Spleen (tissue), 13 donors: ENCODE measurements at places on chromosomes 11 and 22.

DNA sequence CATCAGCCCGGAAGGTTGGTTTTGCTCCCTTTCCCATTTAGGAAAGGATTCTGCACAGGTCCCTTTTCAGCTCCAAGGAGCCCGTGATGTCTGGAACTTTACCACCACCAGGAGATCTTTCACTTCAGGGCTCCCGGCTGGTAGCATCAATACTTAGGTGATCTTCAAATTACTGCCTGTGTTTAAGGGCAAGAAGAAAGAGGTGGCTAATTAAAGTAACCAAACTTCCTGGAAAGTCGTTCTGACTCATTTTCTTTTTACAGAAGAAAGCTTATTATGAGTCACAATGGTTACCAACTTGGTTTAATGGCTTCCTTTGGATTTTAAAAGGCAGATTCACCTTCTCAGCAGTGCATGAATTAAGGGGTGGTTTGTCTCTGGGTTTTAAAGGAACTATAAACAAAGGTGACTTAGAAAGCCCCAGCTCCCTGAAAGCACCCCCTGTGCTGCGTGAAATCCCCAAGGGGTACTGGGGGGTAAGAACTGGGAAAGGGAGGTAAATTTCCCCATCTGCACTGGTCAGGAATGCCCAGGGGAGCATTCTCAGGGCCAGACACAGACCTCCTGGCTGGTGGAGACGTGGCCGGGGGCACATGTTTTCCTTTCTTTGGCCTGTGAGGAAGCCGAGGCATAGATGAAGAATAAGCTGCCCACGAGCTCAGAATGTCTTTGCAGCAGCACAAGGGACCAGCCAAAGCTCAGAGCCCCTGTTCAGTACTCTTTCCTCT, 8.8 kb downstream of the POU2F3 start:
- peak; percentile 33 for DNase-seq

- DNase-seq: no peak
These were observed 118.8 kb upstream of the KIRREL3 start for GRCh38 chr11:127119356-127119755.

DNA sequence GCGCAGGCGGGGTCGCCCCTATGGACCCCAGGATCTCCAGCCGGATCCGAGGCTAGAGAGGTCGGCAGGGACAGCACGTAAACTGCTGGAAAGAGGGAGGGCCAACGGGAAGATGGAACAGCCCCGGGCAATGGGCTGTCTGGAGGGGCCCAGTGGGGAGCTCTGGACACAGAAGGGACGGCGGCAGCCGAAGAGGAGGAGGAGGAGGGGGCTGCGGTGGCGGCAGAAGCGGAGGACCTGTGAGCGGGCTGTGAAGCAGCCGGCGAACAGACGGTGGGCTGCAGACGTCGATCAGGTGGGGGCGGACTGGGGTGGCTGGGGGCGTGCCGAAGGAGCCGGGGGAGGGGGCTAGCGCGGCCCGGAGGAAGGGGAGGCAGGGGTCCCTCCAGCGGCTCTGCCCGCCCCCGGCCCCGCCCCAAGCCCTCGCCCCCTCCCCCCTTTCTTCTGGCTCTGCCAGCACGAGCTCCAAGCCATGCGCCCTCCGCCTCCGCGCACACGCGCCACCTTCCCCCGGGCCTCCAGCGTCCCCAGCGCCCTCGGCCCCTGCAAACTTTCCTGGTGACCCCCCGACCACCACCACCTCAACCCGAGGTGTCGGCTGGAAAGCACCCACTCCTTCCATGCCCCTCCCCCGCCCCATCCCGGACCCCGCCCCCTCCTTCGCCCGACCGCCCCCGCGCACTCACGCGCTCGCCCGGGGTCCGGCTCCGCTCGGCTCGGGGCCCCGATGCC, 432 bp downstream of the TNKS1BP1 start:
- peak; percentile 89 for DNase-seq

GRCh38 chr11:60513496-60514460, 1.4 kb upstream of the MS4A13 start:
- DNase-seq: no peak

DNA sequence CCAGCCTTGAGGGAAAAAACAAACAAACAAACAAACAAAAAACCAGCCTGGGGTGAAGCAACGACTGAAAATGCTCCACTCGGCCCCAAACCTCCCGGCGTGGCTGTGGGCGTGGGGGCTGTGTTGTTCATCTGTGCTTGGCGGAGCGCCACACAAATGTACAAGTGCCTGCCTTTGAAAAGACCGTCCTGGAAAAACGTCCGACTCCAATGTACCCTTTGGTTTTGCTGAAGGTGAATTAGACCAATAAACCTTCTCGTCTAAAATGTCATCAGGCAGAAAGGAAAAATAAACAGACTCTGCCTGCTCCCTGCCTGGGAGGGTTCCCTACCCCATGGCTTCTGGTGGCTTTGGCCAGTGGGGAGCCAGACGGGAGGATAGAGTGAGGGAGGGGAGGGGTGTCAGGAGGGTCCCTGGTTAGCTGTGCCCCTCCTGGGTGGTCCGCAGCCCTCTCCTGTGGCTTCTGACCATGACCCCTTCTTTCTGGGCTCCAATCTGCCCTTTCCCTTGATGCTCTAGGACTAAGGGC, 93.9 kb downstream of the TRMU start:
- no peak for DNase-seq

GRCh38 chr11:48041877-48042695, 61.7 kb downstream of the PTPRJ start:
- no peak for DNase-seq

DNA sequence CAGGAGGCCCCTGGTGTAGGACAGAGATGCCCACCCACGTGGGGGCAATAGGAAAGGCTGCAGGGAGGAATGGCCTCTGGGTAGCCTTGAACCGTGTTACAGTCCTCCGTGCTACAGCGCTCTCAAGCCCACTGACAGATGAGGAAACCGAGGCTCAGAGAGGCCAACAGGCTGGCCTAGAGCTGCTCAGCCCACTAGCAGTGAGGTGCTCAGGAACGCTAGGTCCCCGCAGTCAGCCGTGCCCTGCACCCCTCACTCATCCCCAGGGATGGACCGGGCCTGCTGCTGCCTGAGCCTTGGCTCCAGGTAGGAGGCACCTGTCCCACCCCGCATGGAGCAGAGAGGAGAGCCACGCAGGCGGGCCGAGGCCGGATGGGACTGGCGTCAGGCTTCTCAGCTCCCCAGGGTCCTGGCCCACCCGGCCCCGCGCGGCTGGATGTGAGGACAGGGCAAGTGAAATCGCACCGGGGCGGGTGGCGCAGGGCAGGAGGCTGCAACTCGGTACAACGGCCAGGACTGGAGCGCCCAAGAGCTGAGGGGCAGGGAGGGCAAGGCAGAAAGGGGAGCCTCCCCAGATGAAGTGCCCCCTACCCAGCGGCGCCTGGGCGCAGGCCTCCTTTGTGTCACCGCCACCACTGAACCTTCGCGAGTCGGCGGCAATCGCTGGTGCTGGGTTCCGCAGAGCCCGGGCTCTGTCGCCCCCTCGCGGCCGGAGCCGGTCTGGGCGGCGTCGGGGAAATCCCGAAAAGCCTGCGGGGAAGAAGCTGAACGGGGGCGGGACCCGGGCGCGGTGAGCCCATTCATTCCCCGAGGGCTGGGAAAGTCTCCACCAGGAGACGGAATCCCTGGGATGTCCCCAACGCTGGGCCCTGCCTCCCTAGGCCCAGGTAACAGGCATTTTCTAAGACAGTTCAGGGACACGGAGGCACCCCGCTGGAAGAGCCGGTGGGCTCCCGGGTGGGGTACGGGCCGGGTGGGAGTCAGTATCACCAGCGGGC, 8.4 kb upstream of the SLC2A11 start:
- peak; percentile 97 for DNase-seq

DNA sequence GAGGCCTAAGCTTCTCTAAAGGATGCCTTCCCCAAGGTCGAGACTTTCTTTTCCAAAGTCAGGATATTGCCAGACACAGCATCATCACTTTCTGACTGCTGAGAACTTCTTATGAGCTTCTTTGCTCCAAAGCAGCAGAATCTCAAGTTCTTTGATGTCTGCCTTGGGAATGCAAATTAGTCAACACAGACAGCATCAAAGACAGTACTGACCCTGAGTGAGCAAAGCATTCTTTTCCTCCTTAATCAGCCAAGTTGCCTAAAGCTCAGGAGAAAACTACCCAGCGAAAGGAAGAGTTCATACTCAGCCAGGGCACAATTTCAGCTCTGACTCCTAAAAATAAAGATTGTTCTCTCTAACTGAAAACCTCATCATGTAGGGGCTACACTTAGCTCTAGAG, 98.0 kb downstream of the SLC36A4 start:
- no peak for DNase-seq

GRCh38 chr11:26780376-26781085, 58.7 kb upstream of the SLC5A12 start:
- DNase-seq: no peak

- DNase-seq: peak; percentile 83
These were observed 460.0 kb downstream of the BUD13 start for GRCh38 chr11:116312570-116313391.

GRCh38 chr11:70297341-70297740, 26.9 kb downstream of the PPFIA1 start:
- no peak for DNase-seq

DNA sequence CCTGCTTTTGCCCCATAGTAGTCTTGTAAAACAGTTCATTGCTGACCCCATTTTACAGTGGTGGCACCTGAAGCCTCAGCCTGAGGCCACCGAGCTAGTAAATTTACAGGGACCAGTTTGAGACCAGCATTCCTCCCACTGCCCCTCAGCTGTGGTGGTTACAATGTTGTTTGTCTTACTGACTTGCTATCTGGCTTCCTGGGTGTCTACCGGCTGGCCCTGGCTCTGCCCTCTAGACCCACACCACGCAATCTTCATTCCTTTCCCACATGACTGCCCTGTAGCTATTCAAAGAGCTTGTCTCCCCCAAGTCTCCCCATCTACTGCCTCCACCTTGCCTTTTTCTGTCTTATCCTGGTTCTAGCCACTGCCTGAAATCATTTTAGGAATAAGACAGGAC, 20.8 kb downstream of the PIK3IP1 start:
- DNase-seq: no peak

GRCh38 chr22:37381489-37381888, 45.8 kb downstream of the ELFN2 start:
- no peak for DNase-seq

DNA sequence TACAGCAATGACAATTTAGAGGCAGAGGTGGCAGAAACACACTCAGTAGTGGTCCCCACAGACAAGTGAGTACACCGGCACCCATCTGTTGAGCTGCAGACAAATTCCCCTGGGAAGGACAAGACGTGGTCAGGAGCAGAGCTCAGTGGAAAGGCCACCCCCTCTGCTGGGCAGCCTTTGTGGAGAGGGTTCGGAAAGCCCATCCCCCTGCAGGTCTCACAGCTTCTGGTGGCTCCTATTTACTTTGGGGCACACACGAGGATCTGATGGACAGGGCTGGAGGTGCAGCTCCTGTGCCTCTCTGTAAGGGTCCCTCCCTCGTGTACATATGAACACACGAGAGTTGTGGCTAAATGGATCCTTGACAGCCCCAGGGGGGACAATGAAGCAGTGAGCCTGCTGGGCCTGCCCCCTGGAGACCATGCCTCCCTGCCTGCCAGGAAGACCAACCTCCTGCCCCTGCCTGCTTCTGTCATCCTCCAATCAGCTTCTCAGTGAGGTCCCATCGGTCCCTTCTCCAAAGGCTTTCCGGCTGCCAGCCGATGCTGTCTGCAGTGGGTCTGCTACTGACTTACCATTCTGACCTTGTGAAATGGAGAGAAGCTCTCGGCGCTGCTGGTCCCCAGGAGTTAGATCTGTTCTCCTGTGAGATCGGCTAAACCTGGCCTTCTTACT, 161.5 kb downstream of the CACNA1I start:
- DNase-seq: peak; percentile 68

DNA sequence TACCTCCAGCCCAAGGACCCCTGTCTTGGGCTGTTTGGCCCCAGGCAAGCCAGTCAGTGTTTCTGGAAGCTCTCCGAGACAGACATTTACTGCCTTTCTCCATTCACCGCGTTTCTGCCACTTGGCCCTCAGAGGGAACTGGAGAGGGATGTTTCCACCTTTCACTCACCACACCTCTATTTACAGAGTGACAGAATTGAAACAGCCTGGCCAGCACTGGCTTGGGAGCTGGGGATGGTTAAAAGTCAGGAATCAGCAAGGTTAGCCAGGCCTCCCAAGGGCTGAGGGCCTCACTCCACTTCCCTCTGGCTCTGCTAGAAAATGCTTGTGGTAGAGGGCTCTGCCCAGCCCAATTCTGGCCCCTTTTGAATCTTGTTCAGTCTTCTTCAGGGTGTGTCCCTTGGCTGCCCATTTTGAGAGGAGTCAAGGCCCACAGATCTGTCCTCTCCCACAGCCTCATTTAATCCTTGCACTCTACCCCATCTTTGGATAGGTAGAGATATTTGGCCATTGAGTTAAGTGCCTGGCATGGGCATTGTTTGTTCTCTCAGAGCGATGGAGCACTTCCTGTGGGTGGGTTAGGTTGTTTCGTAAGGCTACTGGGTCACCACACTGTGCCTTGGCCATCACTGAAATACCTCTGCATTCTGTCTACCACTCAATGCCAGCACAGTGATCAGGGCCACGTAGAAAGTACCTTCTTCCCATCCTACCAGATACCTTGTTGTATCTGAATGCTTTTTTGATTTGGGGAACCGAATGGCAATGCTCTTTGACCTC, 119.2 kb downstream of the MICAL2 start:
- no peak for DNase-seq

DNA sequence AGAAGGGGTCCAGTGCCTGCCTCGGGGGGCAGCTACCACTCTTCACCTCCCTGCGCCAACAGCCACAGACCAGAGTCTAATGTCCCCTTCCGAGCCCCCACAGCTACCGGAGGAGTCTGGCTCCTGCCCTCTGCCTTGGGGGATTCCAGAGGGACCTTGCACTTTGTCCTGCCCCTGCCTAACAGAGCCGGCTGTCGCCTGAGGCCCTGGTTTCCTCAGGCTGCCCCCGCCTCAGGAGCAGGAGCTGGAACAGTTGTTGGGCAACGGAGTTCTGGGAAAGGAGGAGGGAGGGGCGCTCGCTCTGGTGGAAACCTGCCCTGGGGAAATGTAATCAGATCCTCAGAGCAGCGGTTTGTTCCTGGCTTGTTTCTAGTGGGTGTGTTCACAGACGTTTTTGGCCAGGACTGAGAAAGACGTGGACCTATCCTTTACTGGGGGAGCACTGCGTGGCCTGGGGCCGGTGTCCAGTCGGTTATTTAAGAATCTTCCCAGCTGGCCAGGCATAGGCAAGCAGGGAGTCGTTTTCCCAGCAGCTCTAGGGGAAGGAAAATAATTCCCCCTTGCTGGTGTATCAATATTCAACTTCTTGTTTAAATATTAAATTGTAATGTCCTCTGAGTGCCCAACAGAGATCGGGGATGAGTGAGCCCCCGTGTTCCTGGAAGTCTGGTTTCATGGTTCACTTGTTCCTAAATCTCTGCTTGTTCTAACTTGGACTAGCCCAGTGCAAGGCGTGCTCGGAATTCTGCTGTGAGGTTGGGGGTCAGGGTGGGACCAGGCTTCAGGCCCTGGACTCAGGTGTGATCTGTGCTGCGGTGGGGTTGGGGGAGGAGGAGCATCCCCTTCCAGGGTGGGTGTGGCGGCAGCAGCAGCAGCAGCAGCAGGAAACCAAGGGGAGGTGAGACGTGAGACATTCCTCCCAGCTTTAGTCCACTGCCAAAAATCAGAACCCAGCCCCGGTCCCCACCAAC, 32.1 kb downstream of the A4GALT start:
- no peak for DNase-seq

GRCh38 chr22:31627223-31627731, 34.7 kb downstream of the PISD start:
- peak; percentile 87 for DNase-seq
